ENCODE measurements at places on chromosomes 4 and X.

- DNase-seq = no peak
Observed at GRCh38 chr4:78767350-78767749, 8.8 kb upstream of the BMP2K start.

- DNase-seq = no peak
Observed at GRCh38 chrX:44080083-44080482, 106.9 kb upstream of the NDP start.

DNA sequence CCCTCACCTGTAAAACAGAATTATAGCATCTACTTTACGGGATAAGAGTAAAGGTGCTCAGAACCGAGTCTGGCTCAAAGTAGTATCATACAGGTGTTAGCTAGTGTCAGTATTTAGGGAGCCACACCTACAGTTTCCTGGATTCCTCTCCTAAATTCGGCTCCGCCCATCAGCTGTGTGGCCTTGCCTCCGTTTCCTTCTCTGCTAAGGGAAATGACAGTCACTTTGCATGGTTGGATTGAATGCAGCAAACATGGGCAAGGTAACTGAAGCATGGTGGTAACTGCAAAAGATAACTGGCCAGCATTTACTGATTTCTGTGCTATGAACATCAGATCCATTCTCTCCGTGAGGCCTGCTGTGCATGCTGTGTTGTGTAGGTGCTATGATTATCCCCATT lies 2.8 kb downstream of the PPP1R3F start:
- no peak for DNase-seq

- DNase-seq = no peak
Observed at GRCh38 chrX:124226129-124226528, 106.3 kb upstream of the TEX13D start.

DNA sequence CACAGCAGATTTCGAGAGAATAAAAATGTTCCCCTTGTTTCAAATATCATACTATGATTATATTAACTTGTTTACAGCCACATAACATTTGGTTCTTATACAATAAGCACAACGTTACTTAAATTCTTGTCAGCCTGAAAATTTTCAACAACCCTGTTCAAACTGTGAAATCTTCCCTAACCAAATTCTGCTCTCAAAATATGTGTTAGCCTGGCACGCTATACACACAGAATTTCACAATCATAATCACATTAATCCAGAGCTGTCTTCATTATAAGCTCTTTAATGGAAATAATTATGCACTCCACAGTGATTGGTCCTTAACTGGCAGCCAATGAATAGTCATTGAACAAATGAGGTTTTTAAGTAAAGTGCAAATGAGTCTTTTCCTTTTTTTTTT lies 7.3 kb upstream of the PRSS12 start:
- no peak for DNase-seq

GRCh38 chr4:128700659-128701350 lies 108.7 kb upstream of the JADE1 start:
- no peak for DNase-seq

DNA sequence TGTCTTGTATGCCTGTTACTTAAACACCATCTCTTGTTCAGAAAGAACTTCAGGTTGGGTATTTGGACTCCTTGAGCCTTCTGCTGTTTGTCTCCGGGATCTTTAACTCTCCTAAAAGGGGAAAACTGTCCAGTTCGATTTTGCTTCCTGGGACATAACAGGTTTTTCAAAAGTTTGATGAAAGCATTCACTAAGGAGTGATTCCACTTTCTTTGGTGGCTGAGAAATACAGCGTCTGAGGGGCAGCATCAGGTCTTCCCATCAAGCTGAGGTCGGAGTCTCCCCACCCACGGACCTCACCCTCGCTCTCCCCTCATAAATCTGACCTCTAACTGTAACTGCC lies 1.4 kb downstream of the AFAP1 start:
- no peak for DNase-seq

DNA sequence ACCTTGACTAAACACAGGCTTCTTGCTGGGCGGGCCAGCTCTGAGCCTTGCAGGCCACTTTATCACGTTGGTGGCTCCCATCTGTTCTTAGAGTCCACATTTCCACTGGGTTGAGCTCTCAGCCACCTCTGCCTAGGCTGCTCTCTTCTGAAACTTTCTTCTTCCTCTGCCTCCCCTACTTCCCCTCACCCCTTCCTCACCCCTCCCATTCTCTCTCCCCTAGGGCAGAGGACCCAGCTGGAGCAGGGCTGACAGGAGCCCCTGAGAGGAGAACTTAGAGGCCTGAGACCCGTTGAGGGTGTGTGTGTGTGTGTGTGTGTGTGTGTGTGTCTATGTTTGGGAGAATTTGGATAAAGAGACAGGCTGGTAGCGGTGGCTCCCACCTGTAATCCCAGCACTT lies 19.9 kb upstream of the TMSB4X start:
- no peak for DNase-seq

DNA sequence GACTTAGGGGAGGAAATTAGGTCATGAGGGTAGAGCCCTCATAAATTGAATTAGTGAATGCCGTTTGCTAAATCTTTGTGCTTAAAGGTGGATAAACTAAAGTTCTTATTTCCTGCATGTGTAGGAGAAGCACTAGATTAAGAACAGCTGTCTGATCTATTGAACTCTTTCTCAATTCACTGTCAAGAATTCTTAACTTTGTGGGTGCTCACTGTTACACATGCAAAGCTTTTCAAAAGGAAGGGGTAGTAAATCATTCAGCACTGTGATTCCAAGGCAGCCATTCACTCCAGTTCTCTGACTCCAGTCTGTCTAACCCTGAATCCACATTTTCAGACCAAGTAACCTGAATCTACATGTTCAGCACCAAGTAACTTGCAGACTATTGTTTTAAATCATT lies 1520.1 kb downstream of the PCDH18 start:
- no peak for DNase-seq

- no peak for DNase-seq
Observed at GRCh38 chr4:71453531-71453930, 114.7 kb downstream of the SLC4A4 start.
